ENCODE measurements at places on chromosomes 5 and 9. TPM values are rescaled to one million over a fixed set of nuclear protein-coding genes. Genes with fewer than 3 reads are reported as not detected.

CER1 gene
- total RNA-seq: 5.2 TPM

- H3K27me3 ChIP-seq: peaks cover 7% of the 10 kb centered on the region
- no peak overlapping the region for H3K27ac ChIP-seq
- DNase-seq: no peak
- peaks cover 15% of the 10 kb centered on the region for H3K4me1 ChIP-seq
- H3K36me3 ChIP-seq: no peaks in the 10 kb centered on the region
These were observed 41.8 kb downstream of the CAST start for GRCh38 chr5:96703995-96704394.

DNA sequence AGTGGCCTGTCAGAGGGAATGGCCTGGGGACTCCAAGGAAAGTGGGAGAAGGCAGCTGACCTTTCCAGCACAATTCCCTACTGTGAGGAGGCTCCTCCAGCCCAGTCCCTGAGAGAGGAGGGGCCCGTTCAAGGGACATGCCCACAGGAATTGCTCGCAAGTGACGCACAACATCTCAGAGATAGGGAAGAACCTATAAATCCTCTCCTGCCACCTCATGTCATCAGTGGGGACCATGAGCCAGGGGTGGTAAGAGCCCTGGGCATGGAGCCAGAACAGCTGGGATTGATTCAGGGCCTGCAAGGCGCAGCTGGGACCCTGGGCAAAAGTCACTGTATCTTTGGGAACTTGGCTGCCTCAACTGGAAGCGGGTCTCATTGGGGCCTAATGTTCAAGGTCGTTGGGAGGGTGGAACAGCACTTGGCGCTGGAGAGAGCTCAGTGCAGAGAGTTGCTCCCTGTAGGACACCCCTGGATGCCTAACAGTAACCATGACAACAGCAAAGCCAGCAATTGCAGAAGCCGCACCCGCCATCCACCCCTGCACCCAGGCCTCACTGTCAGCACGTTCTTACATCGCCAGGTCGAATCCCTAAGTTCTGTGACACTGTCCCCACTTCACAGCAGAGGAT is 41.3 kb upstream of the ORM1 start:
- peaks cover 10% of the 10 kb centered on the region for H3K4me1 ChIP-seq
- H3K36me3 ChIP-seq: peaks cover 37% of the 10 kb centered on the region
- no peak for DNase-seq
- no peak overlapping the region for H3K4me3 ChIP-seq
- peaks cover 9% of the 10 kb centered on the region for H3K27me3 ChIP-seq

- H3K4me1 ChIP-seq: peaks cover 13% of the 10 kb centered on the region
- H3K36me3 ChIP-seq: peaks cover 26% of the 10 kb centered on the region
- no peak for DNase-seq
- peak overlapping the region; percentile 87 for H3K27ac ChIP-seq
- peaks cover 4% of the 10 kb centered on the region for H3K27me3 ChIP-seq
- peak overlapping the region; percentile 91 for H3K4me3 ChIP-seq
These were observed 896 bp downstream of the RIGI start for GRCh38 chr9:32524892-32525708.

DNA sequence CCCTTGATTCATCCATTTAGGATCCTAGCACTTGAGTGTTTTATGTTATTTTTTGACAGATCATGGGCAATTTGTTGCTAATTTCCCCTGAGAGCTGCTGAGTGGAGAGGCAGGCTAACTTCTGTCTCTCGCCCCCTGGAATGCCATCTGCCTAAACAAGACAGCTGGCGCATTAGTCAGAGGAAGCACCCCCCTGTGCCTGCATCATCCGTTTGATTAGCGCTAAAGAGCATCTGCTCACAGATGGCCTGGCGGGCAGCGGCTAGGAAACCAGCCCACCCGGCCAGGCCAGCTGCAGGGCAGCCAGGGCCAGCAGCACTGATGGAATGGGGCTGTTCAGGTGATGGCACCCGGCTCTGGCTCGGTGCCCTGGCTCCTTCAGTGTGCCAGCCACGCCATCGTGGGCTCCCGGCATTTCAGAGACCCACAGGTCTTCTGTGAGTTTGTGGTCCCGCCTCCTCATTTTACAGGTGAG is 22.9 kb upstream of the ASS1 start:
- H3K4me3 ChIP-seq: no peak overlapping the region
- H3K4me1 ChIP-seq: peaks cover 3% of the 10 kb centered on the region
- H3K36me3 ChIP-seq: peaks cover 7% of the 10 kb centered on the region
- H3K27ac ChIP-seq: no peak overlapping the region
- peaks cover 7% of the 10 kb centered on the region for H3K27me3 ChIP-seq

All from endothelial cell (in vitro differentiated cells).